ENCODE measurements at places on chromosomes 16 and 17.

GRCh38 chr17:44314869-44315661, 6.7 kb downstream of the RUNDC3A start:
- no peak for DNase-seq

DNA sequence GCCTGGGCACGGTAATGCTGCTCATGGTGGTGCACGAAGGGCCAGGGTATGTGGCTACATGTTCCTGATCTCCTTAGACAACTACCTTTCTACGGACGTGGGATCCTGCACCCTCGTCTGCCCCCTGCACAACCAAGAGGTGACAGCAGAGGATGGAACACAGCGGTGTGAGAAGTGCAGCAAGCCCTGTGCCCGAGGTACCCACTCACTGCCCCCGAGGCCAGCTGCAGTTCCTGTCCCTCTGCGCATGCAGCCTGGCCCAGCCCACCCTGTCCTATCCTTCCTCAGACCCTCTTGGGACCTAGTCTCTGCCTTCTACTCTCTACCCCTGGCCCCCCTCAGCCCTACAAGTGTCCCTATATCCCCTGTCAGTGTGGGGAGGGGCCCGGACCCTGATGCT, 12.0 kb downstream of the ERBB2 start:
- no peak for DNase-seq

DNA sequence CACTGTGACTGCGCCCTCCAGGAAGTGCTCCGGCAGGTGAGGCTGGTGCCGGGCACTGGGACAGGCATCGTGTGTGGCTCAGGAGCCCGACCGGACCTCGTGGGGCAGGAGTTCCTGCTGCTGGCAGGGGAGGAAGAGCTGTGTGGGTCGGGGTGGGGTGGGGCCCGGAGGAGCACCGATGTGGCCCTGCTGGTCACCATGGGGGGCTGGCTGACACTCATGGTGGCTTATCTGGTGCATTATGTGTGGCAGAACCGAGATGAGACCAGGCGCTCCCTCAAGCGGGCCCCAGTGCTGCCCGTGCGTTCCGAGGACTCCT, 16.8 kb downstream of the LRRC3C start:
- DNase-seq: no peak

DNA sequence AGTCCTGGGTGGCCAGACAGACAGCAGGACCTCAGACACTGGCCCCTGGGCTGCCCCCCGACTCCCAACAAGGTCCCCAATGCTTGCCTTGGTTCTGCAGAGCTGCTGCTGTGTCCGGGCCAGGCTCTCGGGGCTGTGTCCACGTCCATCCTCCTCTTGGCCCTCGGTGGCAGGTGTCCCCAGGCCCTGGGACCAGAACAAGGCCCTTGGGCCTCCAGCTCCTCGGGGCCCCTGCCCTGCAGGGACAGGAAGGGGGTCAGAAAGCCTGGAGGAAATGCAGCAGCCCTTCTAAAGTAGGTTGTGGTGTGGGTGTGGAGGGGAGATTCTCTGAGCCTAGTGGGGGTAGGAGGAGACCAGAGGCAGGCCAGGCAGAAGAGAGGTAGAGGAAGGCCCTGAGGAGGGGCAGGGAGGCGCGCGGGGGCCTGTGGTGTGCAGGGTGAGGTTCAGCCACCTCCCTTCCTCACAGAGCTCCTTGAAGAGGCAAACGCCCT, 2.5 kb upstream of the AXIN1 start:
- DNase-seq: peak; percentile 34

DNA sequence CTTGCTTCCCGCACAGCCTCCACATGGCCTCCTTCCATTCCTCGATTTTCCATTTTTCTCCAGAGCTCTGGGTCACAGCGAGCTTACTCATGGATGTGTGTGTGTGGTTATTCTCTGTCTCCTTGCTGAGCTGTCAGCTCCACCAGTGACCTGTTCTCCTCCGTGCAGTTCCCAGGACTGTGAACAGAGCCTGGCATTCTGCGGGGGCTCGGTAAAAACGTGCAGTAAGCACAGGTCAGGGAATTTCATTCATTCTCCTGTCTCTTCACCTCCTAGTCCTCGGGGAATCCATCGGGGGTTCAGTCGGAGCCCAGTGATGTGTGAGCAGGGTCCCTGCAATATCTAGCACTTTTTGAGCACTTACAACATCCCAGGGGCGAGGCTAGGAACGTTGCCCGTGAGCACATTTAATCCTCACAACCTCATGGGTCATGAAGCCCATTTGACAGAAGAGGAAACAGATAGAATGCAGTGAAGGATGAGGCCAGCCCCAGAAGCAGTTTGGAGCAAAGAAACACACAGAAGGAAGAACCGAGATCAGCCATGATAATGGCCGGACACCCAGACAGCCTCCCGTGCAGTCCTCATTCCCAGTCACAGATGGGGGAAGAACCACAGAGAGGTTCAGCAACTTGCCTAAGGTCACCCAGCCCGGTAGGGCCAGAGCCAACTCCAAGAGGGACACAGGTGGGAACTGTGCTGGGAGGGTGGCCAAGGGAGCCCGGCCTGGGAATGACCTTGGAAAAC, 183.2 kb upstream of the GSE1 start:
- no peak for DNase-seq

DNA sequence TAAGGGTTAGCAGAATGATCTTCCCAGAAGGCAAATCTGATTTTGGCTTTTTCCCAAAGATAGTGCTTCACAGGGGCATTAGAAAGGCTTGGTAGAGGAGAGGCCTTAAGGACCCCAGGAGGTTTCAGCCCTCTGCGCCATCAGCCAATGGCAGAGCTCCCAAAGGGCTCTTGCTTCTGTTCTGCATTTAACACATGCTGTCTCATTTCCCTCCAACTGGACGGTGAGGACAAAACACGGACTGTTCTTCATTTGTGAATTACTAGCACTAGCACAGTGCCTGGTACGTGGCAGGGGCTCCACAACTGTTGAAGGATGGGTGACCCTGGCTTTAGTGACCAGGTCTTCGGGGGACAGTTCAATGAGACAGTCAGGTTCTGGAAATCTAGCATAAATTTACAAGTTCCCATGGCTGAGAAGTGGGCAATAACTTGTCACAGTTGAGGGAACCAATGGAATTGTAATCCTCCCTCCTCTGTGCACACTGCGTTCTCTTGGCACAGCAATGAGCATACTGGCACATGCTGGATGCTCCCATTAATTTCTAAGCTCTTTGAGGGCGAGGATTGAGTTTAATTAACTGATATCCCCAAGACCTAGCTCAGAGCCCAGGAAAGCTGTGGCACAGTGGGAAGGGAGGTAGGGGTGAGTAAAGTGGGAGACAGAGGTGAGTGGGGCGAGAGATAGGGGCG, 45.4 kb downstream of the COG7 start:
- DNase-seq: no peak

- no peak for DNase-seq
These were observed 15.1 kb downstream of the SAMD14 start for GRCh38 chr17:50114849-50115357.

DNA sequence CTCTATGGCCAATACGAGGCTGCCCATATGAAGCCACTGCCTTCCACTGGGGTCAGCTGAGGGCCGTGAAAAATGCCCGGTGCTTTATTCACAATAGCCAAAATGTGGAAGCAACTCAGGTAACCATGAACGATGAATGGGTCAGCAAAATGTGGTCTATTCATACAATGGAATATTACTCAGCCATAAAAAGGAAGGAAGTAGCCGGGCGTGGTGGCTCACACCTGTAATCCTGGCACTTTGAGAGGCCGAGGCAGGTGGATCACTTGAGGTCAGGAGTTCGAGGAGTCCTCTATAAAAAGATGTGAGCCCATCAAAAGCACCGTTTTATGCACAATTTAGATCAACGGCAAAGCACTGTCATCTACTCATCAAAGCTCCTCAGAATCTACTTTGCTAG, 5.2 kb upstream of the TRAP1 start:
- DNase-seq: no peak

- DNase-seq: no peak
These were observed 2.4 kb upstream of the ZNF18 start for GRCh38 chr17:11999696-12000095.

GRCh38 chr16:49537924-49538459, 164.4 kb downstream of the C16orf78 start:
- DNase-seq: no peak

DNA sequence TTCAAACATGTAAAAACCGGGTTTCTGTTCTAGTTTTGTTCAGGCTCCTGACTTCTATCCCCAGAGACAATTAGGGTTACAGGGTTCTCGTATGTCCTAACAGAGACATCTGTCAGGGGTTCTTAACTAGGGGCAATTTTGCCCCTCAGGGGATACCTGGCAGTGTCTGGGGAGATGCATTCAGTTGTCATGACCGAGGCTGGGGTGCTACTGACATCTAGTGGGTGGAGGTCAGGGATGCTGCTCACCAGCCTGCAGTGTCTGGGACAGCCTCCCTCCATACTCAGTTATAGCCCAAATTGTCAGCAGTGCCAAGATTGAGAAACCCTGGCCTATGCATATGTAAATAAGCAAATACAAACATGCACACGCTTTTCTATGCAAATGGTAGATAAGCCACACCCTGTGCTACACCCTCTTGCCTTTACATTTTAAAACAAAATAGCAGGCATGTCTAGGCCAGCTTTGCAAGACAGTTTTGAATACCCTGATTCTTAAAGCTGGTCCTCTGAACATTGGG, 37.4 kb downstream of the CLEC16A start:
- no peak for DNase-seq

GRCh38 chr17:35890774-35891155, 10.6 kb upstream of the CCL5 start:
- DNase-seq: no peak
